ENCODE measurements at places on chromosomes 6 and 20. TPM values are rescaled to one million over a fixed set of nuclear protein-coding genes. Genes with fewer than 3 reads are reported as not detected.
A peak's percentile ranks its signal among the peaks of the same experiment; 100 is the strongest.

DNA sequence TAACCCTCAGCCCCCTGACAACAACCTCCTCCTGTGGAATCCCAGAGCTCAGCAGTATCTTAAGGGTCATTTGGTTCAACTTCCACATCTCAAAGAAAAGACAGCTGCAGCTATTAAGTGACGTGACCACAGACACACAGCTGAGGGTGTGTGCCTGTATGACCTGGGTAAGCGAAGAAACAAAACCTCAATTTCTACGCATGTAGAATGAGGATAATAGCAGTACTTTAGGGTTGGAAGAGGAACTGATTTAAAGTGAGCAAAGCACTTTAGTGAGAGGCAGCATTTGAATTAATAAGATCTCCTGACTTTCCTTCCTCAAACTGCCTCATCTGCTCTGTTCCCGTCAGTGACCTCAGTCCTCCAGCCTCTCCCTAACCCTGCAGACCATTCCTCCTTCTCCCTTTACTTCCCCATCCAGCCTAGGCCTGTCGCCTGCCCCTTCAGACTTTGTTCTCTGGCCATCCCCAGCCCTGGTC is 6.8 kb upstream of the ARMC2 start:
- DNase-seq = no peak

DNA sequence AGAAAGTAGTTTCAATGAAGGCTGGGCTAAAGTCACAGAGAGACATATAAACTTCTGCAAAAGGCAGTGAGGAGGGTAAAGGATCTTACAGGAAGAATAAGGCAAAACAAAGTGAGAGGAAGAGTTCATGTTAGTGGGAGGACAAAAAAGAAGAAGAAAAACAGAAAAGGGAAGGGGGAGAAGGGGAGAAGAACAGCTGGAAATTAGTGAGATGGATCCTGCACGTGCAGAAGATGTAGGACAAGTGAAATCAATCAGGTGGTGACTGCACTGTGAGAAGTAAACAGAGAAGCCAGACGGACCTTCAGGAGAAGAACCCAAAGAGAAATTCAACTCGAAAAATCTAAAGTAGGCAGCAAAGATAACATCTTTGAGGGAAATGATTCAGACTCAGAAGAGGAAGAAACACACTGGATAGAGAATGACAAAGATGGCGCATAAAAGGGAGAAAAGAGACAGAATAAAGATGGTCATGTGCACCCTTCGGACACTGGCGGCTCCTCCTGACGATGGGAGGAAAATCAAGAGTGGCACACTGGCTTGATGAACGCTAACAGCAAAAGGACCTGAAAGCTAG is 105.9 kb downstream of the MYB start:
- no peak for DNase-seq

DNA sequence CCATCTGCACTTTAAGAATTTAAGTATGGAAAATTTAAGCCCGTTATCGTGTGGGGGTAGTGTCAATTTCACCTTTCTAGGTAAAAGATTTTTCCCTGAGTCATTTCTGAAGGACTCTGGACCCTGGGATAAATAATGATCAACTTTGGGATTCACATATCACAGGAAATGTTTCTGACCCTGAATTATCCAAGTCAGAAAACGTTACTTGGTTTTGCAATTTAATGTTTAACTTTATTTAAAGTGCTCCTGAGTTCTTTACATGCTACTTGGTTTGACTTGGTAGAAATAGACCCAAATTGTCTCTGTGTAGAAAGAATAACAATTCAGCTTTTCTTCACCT is 1.5 kb upstream of the SLC17A3 start:
- no peak for DNase-seq

GRCh38 chr6:43627008-43627825 is 1.8 kb downstream of the GTPBP2 start:
- DNase-seq = peak; percentile 13

The MTFR2 gene
- polyA plus RNA-seq = 5.8 TPM

The OR2J3 gene
- not detected for polyA plus RNA-seq

The SLCO4A1 gene
- 18.2 TPM for polyA plus RNA-seq

The PPP1R16B gene
- 37.6 TPM for polyA plus RNA-seq
